Epithelial cell of prostate (primary cell): ENCODE measurements at places on chromosomes 16 and 17.

GRCh38 chr16:56658327-56658875 is 642 bp downstream of the MT1F start:
- DNase-seq, result no peak

DNA sequence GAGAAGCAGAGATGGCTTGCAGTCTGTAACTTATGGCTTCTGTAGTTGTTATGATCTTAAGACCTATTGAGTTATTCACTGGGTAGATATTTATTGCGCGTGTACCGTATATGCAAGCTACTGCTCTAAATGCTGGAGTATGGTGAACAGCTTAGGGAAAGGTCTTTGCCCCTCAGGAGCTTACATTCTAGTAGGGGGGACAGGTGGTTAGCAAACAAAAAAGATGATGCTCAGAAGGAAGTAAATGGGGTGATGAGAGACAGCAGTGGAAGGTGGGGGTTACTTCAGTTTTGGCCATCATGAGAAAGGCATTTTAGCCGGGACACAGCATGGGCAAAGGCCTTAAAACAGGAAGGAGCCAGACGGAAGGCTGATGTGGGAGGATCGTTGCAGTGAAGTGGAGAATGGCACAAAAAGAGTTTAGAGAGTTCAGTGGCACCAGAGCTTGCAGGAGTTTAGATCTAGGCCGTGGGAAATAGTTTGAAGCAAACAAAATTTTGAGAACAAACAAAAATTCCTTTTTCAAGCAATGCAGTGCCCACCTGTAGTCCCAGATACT is 2.1 kb downstream of the ARMC7 start:
- no peak for DNase-seq

DNA sequence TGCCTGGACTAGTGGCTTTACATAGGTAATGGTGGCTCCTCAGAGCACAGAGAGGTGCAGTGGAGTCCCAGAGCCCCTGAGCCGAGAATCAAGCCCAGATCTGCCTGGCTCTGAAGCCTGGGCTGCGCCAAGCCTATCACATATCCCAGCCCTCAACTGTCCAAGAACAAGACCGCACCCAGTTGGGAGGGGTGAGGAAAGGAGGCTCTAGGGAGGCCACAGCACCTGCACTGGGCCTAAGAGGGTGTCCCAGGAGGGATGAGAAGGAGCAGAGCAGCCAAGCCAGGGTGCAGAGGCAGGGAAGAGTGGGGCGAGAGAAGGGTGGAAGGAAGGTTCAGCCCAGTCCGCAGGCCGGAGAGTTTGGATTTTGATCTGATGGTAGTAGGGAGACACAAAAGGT is 941 bp upstream of the RNF112 start:
- DNase-seq, result no peak

DNA sequence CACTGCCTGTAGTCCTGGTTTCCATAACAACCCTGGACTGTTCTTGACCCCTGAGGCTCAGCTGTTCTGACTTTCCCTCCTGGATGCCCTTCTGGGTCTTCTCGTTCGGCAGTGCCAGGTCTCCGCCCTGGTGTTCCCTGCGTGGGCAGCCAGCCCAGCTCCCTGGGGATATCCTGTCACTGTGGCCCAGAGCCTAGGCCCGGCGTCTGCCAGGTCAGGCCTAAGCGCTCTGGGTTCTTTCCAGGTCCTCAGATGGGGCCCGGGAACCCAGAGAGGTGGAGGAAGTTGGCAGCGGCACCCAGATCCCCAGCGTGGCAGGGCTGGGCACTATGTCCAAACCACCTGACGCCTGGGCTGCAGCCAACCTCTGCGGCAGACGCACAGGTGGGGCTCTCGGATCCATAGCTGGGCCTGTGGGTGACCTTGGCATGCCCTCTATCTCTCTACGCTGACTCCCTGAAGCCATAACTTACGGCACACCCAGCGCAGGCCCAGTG is 12.5 kb upstream of the ATP2A3 start:
- DNase-seq, result no peak

DNA sequence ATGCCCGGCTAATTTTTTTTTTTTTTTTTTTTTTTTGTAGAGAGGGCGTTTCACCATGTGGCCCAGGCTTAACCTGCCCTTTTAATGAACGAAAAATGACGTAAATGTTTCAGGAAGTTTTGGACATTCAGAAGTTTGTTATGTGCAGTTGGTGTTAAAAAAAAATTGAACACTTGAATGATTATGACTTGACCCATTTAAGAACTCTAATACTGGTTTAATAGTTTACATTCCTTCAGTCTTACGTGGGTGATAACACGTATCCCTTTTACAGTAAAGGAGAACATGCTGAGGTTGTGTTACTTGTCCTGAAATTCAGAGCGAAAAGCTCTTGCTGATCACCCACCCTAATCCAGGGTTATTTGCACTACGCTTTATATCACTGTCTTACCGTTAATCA is 1.7 kb downstream of the MLYCD start:
- no peak for DNase-seq

GRCh38 chr16:30903002-30903401 is 6.6 kb downstream of the CTF1 start:
- DNase-seq, result no peak

DNA sequence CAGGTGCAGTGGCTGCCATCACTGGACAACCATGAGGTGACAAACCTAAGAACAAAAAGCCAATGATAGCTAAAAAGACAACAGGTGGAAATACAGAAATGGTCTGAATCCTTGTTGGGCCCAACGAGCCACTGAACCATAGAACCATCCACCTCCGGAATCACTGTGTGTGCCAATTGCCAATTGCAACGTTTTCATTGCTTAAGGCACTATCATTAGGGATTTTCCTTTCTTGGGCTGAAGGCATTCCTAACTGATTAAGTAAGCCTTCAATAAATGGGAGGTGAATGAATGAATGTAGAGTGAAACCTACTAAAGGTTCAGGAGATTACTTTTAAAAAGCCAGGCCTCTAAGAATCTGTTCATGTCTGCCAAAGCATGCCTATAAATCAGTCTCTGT is 3.6 kb downstream of the USP31 start:
- DNase-seq, result peak; percentile 70

GRCh38 chr17:34171245-34171818 is 83.8 kb upstream of the CCL2 start:
- no peak for DNase-seq
